ENCODE measurements at places on chromosomes 4 and X. TPM values are rescaled to one million over a fixed set of nuclear protein-coding genes. Genes with fewer than 3 reads are reported as not detected.

SLITRK2 gene
- 2.8 TPM for polyA plus RNA-seq

FRMPD4 gene
- 0.14 TPM for polyA plus RNA-seq

CLDN34 gene
- polyA plus RNA-seq, result 0.09 TPM

STATH gene
- polyA plus RNA-seq, result 0.69 TPM

SCML1 gene
- 19.3 TPM for polyA plus RNA-seq

DNA sequence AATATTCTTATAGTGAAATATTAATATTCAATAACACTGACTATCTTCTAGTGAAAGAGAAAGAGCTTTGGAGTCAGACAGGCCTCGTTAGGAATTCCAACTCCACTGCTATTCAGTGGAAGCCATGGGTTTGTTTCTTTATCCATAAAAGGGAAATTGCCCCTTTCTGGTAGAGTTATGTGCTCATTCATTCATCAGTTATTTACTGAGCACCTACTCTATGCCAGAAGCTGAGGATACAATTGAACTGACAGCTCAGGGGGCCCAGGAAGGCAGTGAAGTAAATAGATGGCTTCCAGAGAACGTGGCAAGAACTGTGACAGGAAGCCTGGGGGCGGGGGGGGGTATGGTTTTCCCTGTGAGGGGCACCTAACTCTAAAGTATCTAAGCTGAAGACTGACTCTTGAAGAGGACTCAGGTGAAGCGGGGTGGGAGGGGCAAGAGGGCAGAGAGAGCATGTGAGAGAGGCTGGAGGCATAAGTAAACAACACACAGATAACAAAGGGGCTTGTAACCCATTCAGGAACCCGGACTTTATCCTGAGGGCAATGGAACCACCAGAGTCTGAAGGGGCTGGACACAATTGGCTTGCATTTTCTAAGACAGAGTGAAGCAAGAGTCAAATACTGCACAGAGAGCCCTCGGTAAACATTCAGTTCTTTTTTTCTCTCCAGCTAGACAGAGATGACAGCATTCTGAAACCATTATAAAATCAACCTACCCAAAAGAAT is 20.3 kb downstream of the ANXA5 start:
- DNase-seq, result no peak

- DNase-seq, result no peak
Measured at GRCh38 chr4:106266201-106266600, 49.8 kb downstream of the TBCK start.

DNA sequence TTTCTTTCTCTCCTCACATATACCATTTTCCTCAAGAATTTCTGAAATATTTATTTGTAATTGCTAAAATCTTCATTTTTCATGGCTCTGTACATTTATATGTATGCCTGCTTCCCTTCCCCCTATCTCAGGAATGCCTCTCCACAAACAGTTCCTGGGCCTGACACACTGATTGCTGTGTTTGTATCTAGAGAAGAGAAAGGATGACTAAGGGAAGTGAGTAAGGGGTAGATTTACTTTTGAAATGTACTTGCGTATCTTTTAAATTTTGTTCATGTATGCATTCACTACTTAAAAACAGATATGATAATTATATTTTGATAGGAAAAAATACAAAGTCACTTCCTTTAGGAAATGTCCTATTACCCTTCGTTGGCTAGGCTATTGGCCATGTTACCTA is 790.8 kb downstream of the PCDH18 start:
- no peak for DNase-seq

DNA sequence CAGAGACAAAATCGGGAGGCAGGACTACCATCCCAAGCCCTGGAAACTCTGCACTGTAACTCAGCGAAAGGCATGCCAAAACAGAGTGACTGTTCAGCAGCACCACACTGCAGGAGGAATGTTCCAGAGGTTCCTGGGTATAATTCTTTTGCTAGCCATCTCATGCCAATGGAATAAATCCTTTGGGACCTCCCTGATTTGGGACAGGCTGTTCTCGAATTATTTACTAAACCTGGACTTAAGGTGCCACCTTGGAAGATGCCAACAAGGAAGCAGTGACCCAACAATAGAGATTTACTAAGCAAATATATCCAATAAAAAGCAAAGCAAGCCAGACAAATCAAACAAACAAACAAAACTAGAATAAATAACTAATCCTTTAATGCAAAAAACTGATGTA is 9.3 kb downstream of the AADAT start:
- no peak for DNase-seq

DNA sequence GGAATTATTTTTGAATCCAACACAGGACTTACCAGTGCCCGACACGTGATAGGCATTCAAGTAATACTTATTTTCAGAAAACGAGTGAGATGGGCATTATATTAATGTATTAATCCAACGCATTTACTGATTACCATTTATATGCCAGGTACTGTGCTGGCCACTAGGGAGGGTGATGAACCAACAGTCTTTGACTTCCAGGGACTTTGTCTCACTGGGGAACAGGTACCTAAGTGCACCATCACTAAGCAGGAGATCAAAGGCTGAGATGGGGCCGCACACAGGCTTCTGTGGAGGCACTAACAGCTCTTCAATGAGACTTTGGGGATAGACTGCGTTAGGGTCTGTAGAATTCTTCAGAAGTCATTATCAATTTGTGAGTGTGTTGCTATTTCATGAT is 5.7 kb upstream of the TADA2B start:
- no peak for DNase-seq

DNA sequence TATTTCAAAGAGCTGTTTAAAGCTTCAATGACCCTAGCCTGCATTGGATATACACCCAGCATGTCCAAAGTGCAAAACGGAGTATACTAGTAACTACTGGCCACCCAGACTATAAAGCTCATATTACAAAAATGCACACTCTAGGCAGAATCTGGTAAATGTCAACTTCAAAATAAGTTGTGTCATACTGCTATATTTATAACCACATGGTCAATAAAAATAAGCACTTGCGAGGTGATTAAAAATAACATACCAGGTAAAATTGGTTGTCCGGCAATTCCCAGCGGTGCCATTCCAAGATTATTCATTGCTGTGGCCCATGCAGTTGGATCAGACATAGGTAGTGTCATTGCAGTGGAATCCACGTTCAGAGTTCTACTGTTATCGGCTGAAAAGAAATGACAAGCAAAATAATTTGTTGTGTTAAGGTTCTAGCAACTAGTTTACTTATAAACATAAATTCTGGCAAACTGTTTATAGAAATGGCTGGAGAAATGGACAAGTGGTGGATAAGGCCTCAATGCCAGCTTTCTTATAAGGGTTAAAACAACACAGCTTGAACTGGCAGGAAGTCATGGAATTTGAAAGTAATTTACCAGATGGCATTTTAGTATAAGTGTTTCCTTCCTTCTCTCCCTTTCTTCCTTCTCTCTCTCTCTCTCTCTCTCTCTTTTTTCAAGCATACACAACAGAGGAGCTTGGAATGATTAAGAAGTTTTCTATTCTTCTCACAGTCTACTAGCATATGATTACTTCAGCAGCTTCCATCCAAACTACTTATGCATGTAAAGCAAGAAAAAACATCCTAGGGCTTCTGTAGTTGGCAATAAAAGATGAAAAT is 199.9 kb downstream of the ENOX2 start:
- no peak for DNase-seq

GRCh38 chr4:88793475-88793874 is 95.8 kb upstream of the NAP1L5 start:
- DNase-seq, result no peak

- DNase-seq, result no peak
Measured at GRCh38 chr4:46270986-46271596, 118.8 kb downstream of the GABRA2 start.

- no peak for DNase-seq
Measured at GRCh38 chr4:148006001-148006400, 274.1 kb downstream of the ARHGAP10 start.

GRCh38 chr4:6331018-6331417 is 61.4 kb downstream of the WFS1 start:
- DNase-seq, result no peak

DNA sequence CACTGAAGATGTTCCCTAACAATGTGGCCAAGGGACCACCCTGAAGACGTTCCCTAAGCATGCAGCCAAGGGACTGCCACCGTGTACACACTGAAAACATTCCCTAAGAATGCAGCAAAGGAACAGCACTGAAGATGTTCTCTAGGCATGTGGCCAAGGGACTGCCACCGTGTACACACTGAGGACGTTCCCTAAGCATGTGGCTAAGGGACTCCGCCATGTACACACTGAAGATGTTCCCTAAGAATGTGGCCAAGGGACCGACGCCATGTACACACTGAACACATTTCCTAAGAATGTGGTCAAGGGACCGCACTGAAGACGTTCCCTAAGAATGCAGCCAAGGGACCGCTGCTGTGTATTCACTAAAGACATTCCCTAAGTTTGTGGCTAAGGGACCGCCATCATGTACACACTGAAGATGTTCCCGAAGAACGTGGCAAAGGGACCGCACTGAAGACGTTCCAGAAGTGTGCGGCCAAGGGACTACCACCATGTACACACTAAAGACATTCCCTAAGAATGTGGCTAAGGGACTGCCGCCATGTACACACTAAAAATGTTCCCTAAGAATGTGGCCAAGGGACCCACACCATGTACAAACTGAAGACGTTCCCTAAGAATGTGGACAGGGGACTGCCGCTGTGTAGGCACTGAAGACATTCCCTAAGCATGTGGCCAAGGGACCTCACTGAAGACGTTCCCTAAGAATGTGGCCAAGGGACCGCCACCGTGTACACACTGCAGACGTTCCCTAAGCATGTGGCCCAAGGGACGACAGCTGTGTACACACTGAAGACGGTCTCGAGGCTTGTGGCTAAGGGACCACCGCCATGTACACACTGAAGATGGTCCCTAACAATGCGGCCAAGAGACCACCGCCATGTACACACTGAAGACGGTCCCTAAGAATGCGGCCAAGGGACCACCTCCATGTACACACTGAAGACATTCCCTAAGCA is 54.8 kb downstream of the DHRSX start:
- no peak for DNase-seq

DNA sequence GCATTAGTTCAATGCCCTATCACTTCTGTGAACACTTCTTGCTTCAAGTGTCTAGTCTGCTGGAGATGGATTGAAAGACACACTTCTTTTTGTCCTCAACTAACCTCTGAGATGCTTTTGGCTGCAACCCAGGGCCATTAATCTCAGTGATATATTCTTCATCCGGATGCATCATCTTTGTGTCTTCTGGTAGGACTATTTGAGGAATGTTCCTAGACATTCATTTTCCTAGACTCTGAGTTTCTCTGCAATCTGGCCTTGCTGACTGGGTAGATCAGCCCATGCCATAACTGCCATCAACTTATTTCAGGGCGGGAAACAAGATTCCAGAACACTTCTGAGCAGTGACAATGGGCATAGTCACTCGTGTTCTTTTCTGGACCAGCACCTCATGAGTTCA is 329.4 kb downstream of the PDGFC start:
- DNase-seq, result no peak

DNA sequence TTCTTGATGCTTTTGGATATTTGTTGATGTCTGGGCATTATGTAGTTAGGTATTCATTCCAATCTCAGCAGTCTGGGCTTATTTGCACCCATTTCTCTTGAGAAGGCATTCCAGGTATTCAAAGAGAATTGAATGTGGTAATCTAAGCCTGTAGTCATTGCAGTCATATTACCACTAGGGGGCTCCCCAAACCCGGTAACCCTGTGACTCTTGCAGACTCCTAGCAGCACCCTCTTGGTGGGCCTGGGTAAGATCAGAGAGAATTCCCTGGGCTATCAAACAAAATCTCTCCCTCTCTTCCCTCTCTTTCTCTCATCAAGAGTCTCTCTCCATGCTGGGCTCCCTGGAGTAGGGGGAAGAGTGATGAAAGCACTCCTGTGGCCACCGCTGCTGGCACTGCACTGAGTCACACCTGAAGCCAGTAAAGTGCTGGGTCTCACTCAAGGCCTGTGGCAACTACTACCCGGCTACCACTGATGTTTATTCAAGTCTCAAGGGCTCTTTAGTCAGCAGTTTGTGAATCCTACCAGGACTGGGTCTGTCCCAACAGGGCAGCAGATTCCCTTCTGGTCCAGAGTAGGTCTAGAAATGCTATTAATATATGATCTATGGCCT is 187.7 kb upstream of the NUDT10 start:
- DNase-seq, result no peak

DNA sequence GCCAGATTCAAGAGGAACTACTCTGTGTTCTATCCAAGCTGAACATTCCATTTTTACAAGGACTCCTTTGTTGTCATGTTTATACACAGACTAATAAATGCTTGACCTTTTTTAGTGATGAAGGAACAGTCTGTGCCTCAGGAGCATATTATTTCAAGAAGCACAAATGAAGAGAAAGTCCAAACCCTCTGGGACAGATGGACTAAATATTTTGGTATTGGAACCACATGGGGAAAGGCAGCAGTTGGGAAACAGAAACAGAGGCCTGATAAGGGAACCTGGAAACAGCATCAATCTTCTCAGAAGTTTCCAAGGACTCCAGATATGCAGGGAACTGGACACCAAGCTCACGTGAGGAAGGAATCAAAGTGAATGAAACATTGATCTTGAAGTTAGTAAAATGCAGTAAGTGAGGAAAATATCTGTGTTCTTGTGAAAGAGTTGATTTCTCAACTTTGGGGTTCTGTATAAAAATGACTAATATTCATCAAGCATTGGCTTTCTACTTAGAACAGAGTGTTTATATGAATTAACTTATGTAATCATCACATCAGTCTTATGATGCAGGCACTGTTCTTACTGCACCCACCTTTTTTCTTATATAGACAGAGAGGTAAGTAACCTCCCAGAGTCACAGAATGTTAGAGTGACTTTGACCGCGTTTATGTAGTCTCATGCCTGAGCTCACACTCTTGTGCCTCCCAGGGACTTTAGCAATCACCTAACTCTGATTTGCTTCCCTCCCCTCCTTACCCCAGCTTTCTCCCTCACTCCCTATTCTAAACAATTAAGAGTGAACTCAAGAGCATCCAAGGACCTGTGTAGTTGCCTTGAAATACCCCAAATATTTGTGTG is 148.9 kb upstream of the JADE1 start:
- no peak for DNase-seq

DNA sequence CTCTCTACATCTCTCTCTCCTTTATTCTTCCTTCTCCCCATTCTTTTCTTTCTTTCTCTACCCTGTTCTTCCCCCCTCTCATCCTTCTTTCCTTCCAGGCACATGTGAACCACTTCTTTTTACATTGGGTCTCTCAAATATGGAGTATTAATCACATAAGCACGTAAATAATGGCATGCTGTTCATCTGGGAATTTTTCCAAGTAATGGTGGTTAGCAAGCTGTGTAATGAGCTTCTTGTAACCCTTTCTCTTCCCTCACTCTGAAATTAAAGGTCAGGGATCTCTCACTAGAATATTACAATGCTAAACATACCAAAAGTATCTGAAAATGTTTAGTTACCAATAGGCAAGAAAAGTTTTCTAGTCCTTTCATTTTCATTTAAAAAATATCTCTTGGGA is 239.9 kb upstream of the TEX13A start:
- no peak for DNase-seq

Measured in right renal pelvis (tissue), 4 donors.